ENCODE measurements at places on chromosomes 1 and 21.

DNA sequence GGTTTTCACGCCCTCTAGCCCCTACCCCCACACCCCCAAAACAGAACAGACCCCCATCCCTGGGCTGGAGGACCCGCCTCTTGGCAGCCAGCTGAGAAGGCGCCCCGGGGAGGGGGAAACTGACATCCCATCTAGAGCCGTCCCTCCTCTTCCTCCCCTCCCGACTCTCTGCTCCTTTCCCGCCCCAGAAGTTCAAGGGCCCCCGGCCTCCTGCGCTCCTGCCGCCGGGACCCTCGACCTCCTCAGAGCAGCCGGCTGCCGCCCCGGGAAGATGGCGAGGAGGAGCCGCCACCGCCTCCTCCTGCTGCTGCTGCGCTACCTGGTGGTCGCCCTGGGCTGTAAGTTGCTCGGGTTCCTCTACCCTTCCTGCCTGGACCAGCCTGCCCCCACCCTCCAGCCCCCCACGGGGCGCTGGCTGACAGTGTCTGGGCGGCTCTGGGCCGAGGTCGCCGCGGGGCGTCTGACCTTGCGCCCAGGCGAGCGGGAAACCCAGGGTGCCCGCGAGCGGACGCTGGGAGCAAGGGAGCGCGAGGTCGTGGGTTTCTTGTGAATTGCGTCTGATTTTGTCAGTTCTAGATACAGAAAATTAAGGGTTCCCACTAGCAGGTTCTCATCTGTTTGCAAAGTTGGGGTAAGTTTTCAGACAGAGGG, 618 bp downstream of the JAM2 start:
- peak; percentile 75 for DNase-seq

DNA sequence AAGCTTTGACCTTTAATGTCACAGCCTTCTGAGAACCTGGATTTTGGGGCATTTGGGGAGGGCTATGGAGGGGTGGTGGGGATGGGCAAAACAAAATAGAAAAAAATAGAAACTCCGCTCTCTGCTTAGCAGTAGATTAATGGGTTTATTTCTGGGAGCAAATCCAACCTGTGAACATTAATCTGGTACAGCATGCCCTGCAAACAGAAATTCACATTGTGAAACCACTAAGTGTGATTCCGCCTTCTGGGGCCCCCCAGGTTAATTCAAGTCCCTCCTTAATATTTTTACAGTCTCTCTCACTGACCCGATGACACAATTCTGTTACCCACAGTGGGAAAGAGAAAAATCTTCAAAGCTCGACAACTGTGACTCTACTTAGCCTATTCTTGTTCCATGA, 76.4 kb downstream of the TIAM1 start:
- DNase-seq: no peak

- no peak for DNase-seq
Observed at GRCh38 chr1:108886292-108886691, 9.5 kb downstream of the GPSM2 start.

GRCh38 chr1:67170751-67171573, 4.7 kb downstream of the IL23R start:
- no peak for DNase-seq

DNA sequence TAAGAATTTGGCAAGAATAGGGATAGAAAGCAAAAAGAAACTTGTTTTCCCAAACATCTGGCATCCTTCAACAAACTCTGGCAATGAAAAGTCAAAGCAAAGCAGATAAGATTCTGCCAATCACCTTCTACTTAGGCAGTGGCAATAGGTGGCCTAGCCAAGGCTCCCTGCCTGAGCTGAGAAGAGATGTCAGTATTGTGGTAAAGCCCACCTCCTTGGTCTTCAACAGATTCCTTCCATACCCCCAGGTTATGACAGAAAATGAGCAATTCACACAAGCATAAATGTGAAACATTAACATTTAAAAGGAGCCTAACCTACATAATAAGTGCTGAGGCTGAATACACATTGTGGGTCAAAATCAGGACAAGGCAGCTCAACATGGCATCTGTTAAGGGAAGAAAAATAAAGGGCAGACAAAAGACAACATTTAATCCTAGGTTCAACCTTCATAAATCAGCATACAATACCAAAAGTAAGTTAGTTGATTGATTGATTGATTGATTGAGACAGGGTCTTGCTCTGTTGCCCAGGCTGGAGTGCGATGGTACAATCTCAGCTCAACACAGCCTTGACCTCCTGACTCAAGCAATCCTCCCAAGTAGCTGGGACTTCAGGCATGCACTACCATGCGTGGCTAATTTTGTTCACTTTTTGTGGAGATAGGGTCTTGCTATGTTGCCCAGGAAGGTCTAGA, 123.1 kb downstream of the AKT3 start:
- no peak for DNase-seq

- peak; percentile 91 for DNase-seq
Observed at GRCh38 chr1:167819849-167820683, 93.9 kb downstream of the ADCY10 start.

DNA sequence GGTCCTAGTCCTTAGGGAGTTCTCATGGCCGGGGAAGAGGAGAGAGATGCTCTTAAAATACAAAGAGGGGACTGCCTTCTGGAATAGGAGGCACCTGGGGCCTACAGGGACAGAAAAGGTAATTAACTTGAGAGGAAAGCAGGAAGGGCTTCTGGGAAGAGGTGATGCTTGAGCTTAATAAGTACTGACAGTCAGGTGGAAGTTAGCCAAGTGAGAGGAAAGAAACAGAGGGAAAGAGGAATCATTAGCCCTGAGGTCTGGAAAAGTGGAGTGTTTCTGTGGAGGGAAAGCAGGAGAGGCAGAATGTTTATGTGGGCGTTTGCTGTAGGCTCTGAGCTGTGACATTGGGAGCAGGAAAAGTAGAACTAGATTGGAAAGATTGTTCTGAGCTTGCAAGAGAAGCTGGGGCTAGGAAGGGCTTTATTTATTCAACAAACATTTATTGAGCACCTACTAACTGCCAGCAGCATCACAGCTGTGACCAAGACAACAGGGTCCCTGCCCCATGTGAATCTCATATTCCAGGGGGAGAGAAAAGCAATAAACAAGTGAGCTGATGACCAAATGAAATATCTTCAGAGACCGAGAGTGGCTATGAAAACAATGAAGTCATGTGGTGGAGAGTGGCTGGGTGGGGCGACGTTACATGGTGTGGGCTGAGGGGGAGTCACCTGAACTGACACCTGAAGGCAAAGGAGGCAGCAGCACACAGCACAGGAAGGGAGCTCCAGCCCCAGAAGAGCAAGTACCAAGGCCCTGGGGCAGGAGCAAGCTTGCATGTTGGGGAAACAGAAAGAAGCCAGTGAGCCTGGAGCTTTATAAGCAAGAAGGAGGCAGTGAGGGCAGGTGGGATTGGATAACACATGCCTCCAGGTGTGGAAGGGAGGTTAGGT, 4.4 kb upstream of the FNDC5 start:
- DNase-seq: no peak

DNA sequence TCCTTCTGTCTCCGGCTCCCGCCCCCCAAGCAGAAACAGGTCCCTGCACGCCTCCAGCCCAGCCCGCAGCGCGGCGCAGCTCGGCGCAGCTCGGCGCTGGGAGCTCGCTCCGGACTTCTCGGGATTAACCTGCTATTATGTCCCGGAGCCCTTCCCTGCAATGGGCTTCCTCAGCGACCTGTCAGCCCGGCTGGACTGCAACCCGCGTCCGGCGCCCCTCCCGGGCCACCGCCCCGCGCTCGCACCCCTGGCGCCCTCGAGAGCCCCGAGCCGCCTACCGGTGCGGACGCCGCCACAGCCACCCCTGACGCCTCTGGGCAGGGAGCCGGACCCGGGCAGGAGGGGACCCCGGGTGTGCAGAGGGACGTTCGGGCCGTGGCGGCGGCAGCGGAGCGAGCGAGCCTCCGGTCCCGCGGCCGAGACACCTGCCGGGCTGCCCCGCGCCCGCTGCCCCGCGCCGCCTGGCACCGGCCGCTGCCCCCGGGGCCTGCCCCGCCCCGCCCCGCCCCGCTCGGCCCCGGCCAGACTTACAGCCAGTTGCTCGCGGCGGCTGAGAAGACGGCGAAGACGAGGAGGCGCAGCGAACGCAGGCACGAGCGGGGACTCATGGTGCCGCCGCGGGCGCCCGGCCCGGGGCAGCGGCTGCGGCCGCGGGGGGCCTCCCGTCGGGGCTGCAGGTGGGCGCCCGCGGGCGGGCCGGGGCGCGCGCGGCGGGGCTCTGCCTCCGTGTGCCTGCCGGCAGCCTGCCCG, 407 bp downstream of the WNT4 start:
- DNase-seq: no peak

GRCh38 chr1:10851024-10852013, 54.9 kb upstream of the CASZ1 start:
- no peak for DNase-seq

GRCh38 chr1:117032681-117033539, 27.2 kb upstream of the TTF2 start:
- DNase-seq: no peak

Measured in H9 (cell line).